ENCODE measurements at places on chromosomes 16 and 17.

DNA sequence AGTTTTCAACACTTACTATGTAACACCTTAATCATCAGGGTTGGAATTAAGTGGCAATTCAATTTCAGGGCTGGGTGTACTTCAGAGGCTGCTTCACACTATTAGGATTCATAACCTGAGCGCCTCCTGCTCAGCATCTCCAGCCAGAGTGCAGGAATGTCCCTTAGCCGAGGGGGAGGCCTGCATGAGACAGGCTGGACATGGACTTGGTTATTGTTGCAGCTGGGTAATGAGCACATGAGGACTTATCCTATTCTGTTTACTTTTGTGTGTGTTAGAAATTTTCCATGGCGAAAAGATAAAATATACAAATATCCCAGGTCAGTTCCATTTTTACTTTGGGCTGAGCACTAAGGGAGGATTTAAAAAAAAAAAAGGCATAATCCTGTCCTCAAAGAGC lies 10.4 kb downstream of the PMM2 start:
- no peak for DNase-seq

- DNase-seq, result no peak
Measured at GRCh38 chr17:52160136-52160567, 1.6 kb upstream of the CA10 start.

DNA sequence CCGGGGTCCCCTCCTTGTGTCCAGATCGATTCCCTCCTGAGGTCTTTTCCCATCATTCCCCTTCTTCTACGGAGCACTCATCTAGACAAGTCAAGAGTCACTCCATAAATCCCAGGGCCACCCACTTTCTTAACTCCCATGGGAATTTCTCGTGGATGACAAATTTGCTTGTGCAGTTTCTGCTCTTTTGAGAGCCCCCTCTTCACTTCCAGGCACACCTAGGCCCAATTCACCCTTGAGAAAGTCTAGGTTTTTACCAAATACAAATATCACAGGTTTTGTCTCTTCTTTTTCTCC lies 522 bp upstream of the POLDIP2 start:
- no peak for DNase-seq

DNA sequence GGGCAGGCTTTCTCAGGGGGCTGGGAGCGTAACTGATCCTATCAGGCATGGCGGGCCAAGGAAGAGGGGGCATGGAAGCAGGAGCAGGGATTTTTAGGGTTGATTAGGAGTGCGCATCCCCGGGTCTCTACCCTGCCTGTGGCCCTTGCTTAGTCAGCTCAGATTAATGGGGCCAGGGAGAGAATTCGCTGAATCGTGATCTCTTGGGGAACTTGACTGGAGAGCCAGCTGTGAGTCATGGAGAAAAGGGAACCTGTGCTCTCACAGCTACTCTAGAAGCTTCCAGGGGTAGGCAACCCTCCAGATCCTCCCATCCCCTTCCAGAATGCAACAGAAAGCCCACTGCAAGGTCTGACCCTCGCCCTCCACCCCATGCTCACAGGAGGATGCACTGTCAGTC lies 3.6 kb downstream of the FOXN1 start:
- no peak for DNase-seq

DNA sequence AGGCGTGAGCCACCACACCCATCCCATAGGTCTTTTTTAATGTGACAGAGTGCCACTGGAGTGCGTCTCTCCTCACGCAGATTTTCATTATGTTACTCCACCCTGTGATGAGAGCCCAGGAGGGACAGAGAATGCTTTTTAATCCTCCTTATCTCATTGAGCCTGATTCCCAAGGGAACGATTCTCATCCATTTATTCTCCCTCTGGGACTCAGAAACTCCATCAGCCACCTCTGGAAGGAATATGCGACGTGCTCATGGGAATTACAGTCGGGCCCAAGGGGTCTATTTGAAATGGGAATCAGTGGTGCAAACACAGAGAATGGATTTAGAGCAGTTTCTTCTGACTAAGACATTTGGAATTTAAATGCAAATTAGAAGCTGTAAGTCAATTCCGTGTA lies 155.9 kb upstream of the HSBP1 start:
- DNase-seq, result no peak

DNA sequence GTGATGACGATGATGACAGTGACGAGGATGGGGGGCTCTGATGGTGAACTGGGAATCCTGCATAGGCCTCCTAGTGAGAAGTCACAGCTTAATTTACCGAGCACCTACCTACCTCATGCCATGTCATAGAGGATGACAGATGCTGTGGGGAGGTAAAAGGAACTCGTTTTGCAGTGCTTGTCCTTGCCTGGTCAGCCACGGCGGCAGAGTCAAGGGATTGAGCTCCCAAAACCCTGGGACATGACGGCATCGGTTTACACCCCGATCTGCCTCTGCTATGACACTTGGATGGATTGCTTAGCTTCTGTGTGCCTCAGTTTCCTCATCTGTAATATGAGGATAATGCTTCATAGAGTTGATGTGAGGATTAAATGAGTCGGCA lies 103.2 kb downstream of the NTN1 start:
- no peak for DNase-seq

- DNase-seq, result no peak
Measured at GRCh38 chr16:24009955-24010354, 174.2 kb downstream of the PRKCB start.

DNA sequence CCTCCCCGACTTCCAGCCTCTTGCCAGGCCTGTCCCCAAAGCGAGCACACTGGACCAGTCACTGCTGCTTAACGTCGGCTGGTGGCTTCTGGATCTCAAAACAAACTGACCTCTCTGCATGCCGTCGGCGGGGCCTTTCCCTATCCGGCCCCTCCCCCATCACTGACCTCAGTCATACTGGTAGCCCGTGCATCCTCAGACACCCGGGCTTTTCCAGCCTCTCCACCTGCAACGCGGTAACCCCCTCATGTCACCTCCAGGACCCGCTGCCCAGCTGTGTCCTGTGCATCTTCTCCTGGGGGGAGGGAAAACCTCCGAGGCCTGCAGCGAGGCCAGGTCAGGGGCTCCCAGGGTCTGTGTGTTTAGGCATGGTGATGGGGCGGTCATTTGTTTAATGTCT lies 138.6 kb upstream of the CHMP6 start:
- no peak for DNase-seq

DNA sequence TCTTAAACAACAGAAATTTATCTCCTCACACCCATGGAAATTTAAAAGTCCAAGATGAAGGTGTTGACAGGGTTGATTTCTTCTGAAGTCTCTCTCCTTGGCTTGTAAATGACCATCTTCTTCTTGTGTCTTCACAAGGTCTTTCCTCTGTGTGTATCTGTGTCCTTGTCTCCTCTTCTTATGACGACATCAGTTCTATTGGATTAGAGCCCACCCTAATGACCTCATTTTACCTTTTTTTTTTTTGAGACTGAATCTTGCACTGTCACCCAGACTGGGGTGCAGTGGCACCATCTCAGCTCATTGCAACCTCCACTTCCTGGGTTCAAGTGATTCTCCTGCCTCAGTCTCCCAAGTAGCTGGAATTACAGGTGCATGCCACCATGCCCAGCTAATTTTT lies 429.0 kb upstream of the CDH5 start:
- no peak for DNase-seq

DNA sequence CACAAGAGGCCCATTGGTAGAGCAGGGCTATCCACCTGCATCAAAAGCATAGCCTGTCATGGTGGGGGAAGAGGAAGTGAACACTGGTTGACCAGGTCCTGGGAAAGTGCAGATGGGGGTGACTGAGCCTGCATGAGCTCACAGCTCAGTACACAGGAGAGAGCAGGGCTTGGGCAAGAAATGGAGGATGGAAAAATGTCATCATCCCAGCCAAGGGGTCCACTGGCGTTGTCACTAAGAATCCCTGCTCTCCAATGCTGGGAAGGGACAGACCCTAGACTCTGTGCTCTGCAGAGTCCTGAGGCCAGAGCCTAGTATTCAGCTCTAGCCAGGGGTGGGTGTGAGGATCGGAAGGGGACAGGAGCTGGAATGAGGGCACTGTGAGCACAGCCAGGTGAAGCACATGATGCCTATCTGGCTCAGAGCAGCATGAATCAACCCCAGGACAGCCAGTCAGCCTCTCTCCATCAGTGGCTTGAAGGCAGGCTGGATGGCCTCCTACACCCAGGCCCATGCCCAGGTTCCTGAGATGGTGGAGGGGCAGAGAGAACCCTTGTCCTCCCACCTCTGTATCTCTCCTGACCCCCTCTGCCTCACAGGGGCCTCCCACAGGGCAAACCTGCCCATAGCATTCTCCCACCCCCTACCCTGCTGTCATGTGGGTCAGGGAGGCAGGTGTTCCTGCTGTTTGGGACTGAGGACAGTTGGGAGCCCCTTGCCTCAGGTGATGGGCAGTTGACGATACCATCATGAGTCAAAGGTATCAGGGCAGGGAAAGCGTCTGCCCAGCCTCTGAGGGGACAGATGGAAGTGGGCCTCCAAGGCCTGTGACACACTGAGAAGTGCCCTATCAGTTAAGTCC lies 13.8 kb upstream of the CTCF start:
- DNase-seq, result no peak

DNA sequence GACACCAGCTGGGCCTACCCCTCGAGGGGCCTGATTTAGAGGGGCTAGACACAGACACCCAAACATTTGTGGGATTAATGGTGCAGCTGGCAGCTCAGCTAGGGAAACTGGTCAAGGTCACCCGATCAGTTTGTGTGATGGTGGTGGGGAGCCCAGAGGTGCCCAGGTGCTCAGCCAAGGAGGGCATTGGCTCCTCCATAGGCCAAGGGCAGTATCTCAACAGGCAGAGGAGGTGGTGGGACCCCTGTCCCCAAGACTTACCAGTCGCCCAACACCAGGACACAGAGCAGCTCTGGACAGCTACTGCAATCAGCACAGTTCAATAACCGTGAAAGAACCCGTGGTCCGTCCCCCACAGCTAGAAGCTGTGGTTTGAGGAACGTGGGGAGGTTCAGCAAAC lies 120.9 kb downstream of the C16orf78 start:
- DNase-seq, result no peak

GRCh38 chr16:11297492-11298142 lies 16.5 kb upstream of the PRM1 start:
- no peak for DNase-seq

DNA sequence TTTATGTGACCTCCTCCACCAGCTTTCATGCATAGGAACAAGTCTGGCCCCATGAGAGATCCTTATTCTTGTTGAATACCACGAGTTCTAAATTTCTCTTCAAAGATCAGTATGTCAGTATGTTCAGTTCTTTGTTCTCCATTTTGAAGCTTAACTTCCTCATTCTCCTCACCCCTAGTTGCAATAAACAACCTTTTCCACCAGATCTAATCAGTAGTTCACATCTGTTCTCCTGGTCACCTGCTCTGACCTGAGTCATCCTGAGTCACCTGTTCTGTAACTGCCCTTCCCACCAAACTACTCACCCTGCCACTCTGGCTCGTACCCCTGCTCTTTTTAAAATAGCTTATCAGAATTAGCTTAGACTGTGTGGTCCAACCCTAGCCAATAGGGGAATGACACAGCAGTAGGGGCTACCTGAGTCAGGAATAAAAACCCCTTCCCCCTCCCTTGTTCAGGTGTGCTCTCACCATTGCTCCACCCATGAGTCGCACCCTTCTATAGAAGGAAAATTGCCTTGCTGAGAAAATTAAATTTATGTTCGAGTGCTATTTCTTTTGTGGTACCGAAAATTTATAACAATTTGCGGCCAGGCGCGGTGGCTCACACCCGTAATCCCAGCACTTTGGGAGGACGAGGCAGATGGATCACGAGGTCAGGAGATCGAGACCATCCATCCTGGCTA lies 94.6 kb downstream of the EMP2 start:
- DNase-seq, result no peak

DNA sequence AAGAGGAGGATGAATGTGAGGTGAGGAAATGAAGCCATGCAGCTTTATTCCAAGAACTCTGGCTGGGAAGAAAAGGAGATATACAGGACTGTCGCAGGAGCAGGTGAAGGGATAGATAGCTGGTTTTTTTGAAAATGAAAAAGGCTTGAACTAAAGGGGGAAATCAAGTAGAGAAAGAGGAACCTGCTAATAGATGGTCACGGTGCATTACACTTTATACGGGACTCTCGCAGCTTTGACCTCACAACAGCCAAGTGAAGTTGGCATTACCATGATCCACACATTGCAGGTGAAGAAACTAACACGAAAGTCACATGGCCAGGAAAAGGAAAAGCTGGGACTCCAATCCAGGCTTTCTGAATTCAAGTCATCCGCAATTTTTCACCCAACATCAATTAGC lies 86.9 kb downstream of the HS3ST2 start:
- no peak for DNase-seq

- DNase-seq, result no peak
Measured at GRCh38 chr17:61411011-61411260, 11.3 kb downstream of the TBX2 start.

GRCh38 chr17:61279476-61280145 lies 120.0 kb upstream of the TBX2 start:
- DNase-seq, result no peak

DNA sequence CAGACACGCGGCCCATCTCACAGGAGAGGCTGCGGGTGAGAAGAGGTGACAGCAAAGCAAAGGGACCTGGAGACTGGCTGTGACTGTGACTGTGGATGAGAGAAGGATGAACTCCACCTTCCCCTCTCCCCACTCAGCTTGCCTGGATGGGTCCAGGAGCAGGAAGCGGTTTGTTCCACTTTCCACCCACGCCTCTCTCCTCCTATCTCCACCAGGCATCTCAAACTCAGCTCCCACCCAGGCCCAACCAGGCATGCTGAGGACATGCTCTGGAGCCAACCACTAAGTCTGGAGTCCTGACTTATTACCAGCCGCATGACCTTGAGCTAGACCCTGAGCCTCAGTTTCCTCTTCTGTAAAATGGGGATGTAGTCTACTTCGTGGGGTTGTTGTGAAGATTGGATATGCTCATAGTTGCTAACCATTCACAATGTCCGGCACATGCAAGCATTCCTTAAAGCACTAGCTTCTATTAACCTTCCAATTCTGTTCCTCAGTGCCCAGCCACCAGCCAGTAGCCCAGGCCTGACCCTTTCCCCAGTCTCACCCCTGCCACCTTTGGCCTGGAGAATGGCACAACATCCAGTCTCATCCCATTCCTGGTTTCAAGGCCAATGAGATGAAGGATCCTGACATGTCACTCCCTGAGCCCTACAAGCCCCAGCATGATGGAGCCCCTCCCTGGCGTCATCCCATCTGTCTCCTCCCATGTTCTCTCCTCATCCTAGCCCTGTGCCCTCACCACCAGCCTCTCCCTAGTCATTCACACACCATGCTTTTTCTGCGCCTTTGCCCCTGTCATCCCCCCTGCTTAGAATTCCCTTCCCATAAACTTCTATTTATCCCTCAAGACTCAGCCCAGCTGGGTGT lies 2.3 kb downstream of the GAS2L2 start:
- no peak for DNase-seq

DNA sequence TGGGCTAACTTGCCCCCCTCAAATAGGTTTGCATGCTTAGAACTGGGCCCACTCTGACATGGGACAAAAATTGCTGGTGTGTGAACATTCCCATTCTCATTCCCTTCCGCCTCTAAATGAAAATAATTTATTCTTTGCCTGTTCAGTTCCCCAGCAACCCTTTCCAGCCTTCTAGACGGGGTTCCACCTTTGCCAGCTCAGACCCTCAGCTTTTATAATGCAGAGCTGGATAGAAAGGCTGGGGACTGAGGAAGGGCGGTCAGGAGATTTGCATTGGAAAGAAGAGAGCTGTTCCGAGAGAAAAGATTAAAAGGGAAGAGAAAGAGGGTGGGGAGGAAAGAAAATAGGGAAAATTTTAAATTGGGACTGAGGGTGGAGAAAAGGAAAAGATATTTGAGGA lies 151.1 kb upstream of the WSCD1 start:
- DNase-seq, result no peak
